ENCODE measurements at places on chromosomes 5 and 9. TPM values are rescaled to one million over a fixed set of nuclear protein-coding genes. Genes with fewer than 3 reads are reported as not detected.

GRCh38 chr9:101047848-101048397 lies 19.4 kb downstream of the PLPPR1 start:
- no peaks in the 10 kb centered on the region for H3K4me1 ChIP-seq
- no peaks in the 10 kb centered on the region for H3K36me3 ChIP-seq
- DNase-seq, result no peak

- H3K27me3 ChIP-seq, result no peaks in the 10 kb centered on the region
- peaks cover 13% of the 10 kb centered on the region for H3K36me3 ChIP-seq
- H3K27ac ChIP-seq, result no peak overlapping the region
- DNase-seq, result no peak
- no peak overlapping the region for H3K4me3 ChIP-seq
Observed at GRCh38 chr9:92717201-92718085, 47.2 kb downstream of the BICD2 start.

Gene SOX30
- 0.34 TPM for total RNA-seq

DNA sequence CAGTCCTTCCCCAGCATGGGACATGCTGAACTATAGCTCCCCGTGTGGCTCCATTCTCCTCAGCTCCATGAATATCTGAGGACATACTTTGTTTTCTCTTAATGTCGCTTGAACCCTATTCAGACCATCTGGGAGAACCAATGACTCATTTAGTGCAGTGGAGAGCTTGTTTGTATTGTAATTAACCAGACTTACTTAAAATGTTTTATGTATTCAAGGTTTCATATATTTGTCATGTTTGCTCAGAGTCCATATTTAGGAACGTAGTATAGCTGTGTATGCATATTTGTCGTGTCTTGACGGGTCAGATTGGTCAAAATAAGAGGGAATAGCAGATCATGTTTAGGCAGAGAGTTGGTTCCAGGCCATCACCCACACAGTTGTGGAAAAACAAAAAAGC lies 150.1 kb upstream of the NTRK2 start:
- H3K4me1 ChIP-seq, result no peaks in the 10 kb centered on the region
- H3K36me3 ChIP-seq, result peaks cover 3% of the 10 kb centered on the region
- no peaks in the 10 kb centered on the region for H3K27me3 ChIP-seq
- H3K4me3 ChIP-seq, result no peak overlapping the region

Gene AK8
- 0.24 TPM for total RNA-seq

Gene LCN15
- total RNA-seq, result not detected

- DNase-seq, result no peak
- peaks cover 4% of the 10 kb centered on the region for H3K27me3 ChIP-seq
- H3K4me1 ChIP-seq, result peaks cover 31% of the 10 kb centered on the region
- peak overlapping the region; percentile 29 for H3K4me3 ChIP-seq
Observed at GRCh38 chr5:107388141-107388861, 282.4 kb downstream of the EFNA5 start.

GRCh38 chr5:172550996-172551395 lies 90.1 kb upstream of the NEURL1B start:
- DNase-seq, result no peak
- no peak overlapping the region for H3K27ac ChIP-seq
- no peak overlapping the region for H3K4me3 ChIP-seq
- no peaks in the 10 kb centered on the region for H3K36me3 ChIP-seq
- no peaks in the 10 kb centered on the region for H3K4me1 ChIP-seq

Gene GABRA1
- total RNA-seq, result not detected

Gene SPINK7
- not detected for total RNA-seq

DNA sequence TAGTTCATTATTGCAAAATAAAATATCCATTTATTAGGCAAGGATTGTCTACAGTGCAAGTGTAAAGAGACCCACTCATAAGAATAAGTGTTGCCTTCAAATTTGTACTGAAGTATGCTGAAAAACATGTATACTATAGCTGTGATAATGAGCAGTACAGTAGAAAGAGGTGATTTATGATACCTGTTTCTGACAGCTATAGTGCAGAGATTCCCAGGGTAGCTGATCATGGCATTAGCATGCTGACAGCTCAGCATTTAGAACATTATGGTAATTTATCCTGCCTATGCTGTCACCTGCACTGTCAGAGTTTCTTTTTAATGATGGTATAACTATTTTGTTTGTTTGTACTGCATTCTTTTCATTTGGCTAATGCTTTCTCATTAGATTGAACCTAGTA lies 177.6 kb upstream of the TLX3 start:
- no peaks in the 10 kb centered on the region for H3K4me1 ChIP-seq
- H3K36me3 ChIP-seq, result no peaks in the 10 kb centered on the region
- H3K27me3 ChIP-seq, result no peaks in the 10 kb centered on the region
- DNase-seq, result no peak
- H3K27ac ChIP-seq, result no peak overlapping the region

DNA sequence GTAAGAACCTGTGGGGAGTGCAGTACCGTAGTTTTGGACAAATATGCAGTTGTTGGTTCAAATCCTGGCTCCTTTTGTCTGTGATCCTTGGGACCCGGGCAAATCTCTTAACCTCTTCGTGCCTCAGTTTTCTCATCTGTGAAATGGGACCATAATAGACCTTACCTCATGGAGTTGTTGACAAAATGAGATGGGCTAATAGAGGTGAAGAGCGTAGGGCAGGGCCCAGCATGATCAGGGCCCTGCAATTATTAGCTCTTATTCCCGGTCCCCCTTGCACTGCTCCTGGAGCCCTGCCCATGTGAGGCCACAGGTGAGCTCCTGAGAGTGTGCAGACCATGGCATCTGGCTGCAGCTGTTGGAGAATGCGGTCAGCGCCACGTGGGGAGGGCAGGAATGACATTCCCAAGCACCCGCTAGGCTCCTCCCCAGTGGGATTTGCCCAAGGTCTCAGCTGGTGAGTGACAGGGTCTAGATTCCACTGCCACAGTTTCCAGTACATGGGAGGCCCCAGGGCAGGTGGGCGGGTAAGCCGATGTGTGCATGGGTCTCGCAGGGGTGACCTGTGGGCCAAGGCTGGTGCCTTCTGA lies 41.0 kb downstream of the NEK6 start:
- H3K27me3 ChIP-seq, result peaks cover 7% of the 10 kb centered on the region
- peaks cover 11% of the 10 kb centered on the region for H3K4me1 ChIP-seq
- no peaks in the 10 kb centered on the region for H3K36me3 ChIP-seq
- no peak overlapping the region for H3K4me3 ChIP-seq
- no peak overlapping the region for H3K27ac ChIP-seq

DNA sequence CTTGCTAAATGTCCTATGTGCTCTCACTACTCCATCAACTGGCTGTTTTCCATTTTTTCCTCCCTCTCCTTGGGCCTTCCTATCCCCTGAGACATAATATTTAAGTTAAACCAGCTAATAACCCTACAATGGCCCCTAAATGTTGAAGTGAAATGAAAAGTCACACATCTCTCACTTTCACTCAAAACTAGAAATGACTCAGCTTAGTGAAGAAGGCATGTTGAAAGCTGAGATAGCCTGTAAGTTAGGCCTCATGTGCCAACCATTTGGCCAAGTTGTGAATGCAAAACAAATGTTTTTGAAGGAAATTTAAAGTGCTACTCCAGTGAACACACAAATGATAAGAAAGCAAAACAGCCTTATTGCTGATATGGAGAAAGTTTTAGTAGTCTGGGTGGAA lies 48.8 kb upstream of the CDH10 start:
- no peak for DNase-seq
- H3K4me3 ChIP-seq, result no peak overlapping the region
- H3K36me3 ChIP-seq, result peaks cover 3% of the 10 kb centered on the region
- H3K4me1 ChIP-seq, result no peaks in the 10 kb centered on the region
- no peak overlapping the region for H3K27ac ChIP-seq
- H3K27me3 ChIP-seq, result no peaks in the 10 kb centered on the region

DNA sequence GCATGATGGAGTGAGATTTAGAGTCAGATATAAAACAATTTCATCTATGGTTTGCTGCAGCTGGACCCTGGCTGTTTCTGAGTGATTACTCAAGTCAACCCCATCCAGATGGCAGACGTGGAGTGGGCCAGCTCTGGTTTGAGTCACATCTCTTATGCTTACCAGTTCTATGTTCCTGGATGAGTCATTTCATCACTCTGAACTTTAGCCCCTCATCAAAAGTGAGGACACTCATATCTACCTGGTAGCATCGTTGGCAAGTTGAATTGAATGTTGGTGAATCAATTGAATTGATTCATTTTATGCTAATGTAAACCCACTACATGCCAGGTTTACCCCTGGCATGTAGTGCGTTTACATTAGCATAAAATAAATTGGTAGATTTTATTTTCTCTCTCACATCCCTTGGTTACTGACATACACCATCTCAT lies 176.4 kb downstream of the FGF18 start:
- DNase-seq, result peak; percentile 11
- H3K4me1 ChIP-seq, result peaks cover 23% of the 10 kb centered on the region
- peaks cover 32% of the 10 kb centered on the region for H3K27me3 ChIP-seq
- H3K4me3 ChIP-seq, result no peak overlapping the region
- no peak overlapping the region for H3K27ac ChIP-seq
- H3K36me3 ChIP-seq, result no peaks in the 10 kb centered on the region

GRCh38 chr9:36802201-36802920 lies 229.7 kb downstream of the MELK start:
- H3K36me3 ChIP-seq, result no peaks in the 10 kb centered on the region
- H3K4me3 ChIP-seq, result no peak overlapping the region
- H3K4me1 ChIP-seq, result no peaks in the 10 kb centered on the region
- H3K27me3 ChIP-seq, result peaks cover 21% of the 10 kb centered on the region
- no peak overlapping the region for H3K27ac ChIP-seq
- no peak for DNase-seq

DNA sequence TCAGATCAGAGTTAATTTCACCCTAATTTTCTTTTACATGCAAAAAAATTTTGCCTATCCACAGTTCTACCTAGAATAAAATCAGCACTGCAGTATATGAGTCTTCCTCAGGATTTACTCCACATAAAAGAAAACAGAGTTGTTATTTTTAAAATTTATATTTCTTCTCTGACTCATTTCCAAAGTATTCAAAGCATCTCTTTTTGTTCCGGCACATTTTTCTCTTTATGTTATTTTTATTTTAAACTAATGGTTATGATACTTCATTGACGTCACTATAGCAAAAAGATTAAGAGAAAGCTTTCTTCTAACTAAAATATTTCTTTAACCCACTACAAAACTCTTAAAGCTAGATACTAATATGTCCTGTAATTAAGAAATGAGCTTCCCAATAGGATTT lies 590.4 kb downstream of the PRELID2 start:
- H3K4me3 ChIP-seq, result no peak overlapping the region
- H3K4me1 ChIP-seq, result no peaks in the 10 kb centered on the region

Gene CCL28
- 15.0 TPM for total RNA-seq

DNA sequence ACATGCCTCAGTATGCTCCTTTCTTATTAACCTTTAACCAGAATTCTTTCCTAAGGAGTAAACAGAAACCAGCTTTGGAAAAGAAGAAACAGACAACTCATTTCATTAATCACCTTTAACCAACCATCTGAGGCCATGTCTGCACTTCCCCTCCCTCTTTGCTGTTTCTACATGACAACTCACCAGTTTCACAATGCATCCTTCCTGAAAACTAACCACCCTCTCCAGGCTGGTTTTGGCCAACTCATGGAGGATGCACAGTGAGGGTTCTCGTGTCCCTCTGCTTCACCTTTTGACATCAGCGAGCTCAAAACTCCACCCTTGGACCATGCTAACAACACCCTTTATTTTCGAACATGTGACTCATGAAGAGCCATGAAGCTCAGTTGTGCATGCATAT lies 244.1 kb downstream of the ELAVL2 start:
- no peaks in the 10 kb centered on the region for H3K4me1 ChIP-seq
- H3K4me3 ChIP-seq, result no peak overlapping the region
- H3K27ac ChIP-seq, result no peak overlapping the region
- H3K27me3 ChIP-seq, result no peaks in the 10 kb centered on the region

- H3K4me3 ChIP-seq, result no peak overlapping the region
- peaks cover 2% of the 10 kb centered on the region for H3K36me3 ChIP-seq
- no peaks in the 10 kb centered on the region for H3K27me3 ChIP-seq
- no peak overlapping the region for H3K27ac ChIP-seq
Observed at GRCh38 chr9:24035816-24036215, 209.8 kb upstream of the ELAVL2 start.

Gene SPATA31C1
- total RNA-seq, result not detected

DNA sequence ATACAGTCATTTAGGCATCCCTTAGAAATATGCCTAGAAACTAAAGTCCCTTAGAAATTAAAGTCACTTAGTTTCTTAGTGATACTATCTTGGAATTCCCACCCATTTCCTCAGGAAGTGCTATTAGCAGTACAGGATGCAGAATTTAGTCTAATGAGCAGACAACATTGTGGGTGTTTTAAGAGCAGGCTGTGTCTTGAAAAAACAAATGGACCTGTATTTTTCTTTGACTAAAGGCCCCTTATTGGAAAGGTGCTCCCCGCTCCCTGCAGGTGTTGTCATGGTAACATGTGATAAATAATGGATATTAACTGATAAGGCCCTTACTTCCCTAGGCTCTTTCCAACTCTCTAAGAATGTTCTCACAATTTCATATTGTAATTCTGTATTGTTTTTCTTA lies 38.8 kb upstream of the STARD4 start:
- H3K4me3 ChIP-seq, result no peak overlapping the region
- no peaks in the 10 kb centered on the region for H3K27me3 ChIP-seq
- peaks cover 41% of the 10 kb centered on the region for H3K4me1 ChIP-seq
- H3K36me3 ChIP-seq, result peaks cover 2% of the 10 kb centered on the region
- no peak for DNase-seq

Gene LOX
- not detected for total RNA-seq

DNA sequence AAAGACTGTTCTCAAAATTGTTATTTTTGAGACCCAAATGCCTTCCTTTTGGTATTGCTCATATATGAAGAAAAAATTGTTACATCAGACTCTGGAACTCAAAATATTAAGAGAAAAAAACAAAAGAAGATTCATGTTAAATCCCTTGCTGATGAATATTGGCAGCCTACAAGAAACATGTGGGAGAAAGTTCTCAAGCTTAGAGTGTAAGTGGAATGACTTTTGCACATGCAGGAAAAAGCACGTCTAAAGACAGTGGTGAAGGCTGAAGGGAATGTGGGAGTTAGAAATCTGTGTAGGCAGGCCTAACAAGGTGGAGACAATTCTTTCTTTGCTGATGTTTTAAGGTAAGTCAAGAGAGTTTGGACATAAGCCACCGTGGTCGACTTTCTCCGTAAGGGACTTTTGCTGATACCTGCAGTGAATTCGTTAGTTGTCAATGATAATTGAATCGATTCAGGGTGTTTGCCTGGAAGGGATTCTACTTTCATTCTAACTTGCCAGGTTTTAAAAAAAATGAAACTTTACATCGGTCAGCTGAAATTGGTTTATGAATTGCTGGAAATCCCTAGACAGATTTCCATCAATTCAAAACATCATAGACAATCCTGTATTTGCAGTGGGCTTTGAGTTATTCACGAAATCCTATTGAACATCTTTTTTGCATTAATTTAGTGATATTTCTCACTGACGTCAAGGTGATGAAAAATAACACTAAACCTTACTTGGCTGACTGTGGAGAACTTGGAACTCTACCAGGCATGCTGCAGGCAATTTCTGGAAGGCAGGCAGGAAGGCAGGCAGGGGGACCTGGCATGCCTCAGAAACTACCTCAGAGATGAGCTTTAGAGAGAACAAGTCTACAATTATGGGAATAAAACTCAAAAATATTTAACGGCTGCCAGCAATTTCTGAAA lies 359.1 kb upstream of the ADAMTSL1 start:
- H3K27ac ChIP-seq, result no peak overlapping the region
- no peaks in the 10 kb centered on the region for H3K4me1 ChIP-seq
- H3K36me3 ChIP-seq, result no peaks in the 10 kb centered on the region

- no peak overlapping the region for H3K4me3 ChIP-seq
- peaks cover 4% of the 10 kb centered on the region for H3K36me3 ChIP-seq
- DNase-seq, result no peak
- no peaks in the 10 kb centered on the region for H3K27me3 ChIP-seq
Observed at GRCh38 chr5:65808818-65809217, 86.8 kb downstream of the NLN start.

Gene ZNF879
- 2.6 TPM for total RNA-seq

GRCh38 chr9:5579881-5580280 lies 49.0 kb upstream of the RIC1 start:
- no peaks in the 10 kb centered on the region for H3K27me3 ChIP-seq
- DNase-seq, result no peak
- H3K4me3 ChIP-seq, result peak overlapping the region; percentile 67
- H3K36me3 ChIP-seq, result peaks cover 9% of the 10 kb centered on the region
- H3K4me1 ChIP-seq, result peaks cover 61% of the 10 kb centered on the region
- peak overlapping the region; percentile 63 for H3K27ac ChIP-seq

Gene KCNN2
- total RNA-seq, result not detected

All from activated T-cell treated with anti-CD3 and anti-CD28 coated beads, Interleukin-2, amount 50 U/mL, for 72 hours (primary cell).